ENCODE measurements at places on chromosomes 12 and 14. TPM values are rescaled to one million over a fixed set of nuclear protein-coding genes. Genes with fewer than 3 reads are reported as not detected.

Gene ACSS3
- total RNA-seq = 0.19 TPM

Gene SIX6
- not detected for total RNA-seq

Gene TSPAN11
- total RNA-seq = 0.09 TPM

Gene RAB15
- total RNA-seq = 8.8 TPM

Gene ARHGAP9
- total RNA-seq = not detected

Gene PLEKHG7
- not detected for total RNA-seq

Gene BHLHE41
- 0.09 TPM for total RNA-seq

Gene RPL36AL
- 293 TPM for total RNA-seq

Gene VWF
- 1,224 TPM for total RNA-seq

Gene CLEC2D
- total RNA-seq = 0.99 TPM

Gene SLC6A15
- 0.18 TPM for total RNA-seq

Gene RGS6
- total RNA-seq = not detected

Gene TAS2R31
- total RNA-seq = 5.1 TPM

Gene HVCN1
- total RNA-seq = 6.0 TPM

Gene SDSL
- 6.8 TPM for total RNA-seq

Gene FICD
- 7.2 TPM for total RNA-seq

Gene DAO
- total RNA-seq = not detected

Gene KCNK13
- not detected for total RNA-seq

Gene HOXC9
- total RNA-seq = not detected

Gene KRT6C
- total RNA-seq = not detected

Gene PRKCH
- 240 TPM for total RNA-seq

Gene AQP5
- total RNA-seq = 0.09 TPM

Gene RAD9B
- total RNA-seq = 0.38 TPM

Gene STRAP
- 94.8 TPM for total RNA-seq

Data from endothelial cell of coronary artery (primary cell).